Endothelial cell of umbilical vein (primary cell): ENCODE measurements at places on chromosomes 1 and 21.

GRCh38 chr21:43854773-43855633, 10.0 kb upstream of the AGPAT3 start:
- no peak for DNase-seq

DNA sequence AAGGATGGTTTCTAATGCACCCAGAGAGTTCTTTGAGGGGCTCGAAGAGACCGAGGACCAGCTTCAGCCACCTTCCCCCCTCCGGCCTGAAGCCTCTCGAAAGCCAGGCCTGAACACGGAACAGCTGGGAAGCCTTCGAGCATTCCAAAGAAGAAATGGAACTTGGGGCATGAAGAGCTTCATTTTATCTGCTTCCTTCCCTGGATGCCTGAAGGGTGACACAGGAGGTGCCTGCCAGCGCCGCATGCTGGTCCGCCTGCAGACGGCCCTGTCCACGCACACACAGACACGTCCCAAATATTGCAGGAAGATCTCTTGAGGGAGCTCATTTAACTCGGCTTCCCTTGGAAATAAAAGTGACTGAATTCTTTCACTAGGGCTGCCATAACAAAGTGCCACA, 73.7 kb downstream of the TOMM20 start:
- DNase-seq: no peak

GRCh38 chr1:55331351-55331750, 116.2 kb upstream of the USP24 start:
- DNase-seq: no peak

DNA sequence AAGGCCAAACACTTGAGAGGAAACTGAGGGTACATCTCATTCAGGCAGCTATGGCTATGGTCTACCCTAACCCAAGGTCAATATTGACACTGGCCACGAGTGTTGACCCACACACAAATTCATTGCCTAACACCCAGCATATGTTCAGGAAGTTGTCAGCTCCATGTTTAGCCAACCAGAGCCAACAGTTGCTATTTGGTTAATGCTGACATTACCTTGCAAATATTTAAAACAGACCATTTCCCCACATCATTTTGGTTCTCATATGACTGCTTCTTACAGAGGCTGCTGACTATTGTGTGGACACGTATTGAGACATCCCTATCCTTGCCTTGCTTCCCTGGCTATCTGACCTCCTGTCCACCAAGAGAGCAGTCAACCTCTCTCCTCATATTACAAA, 97.3 kb downstream of the LMX1A start:
- DNase-seq: no peak

- no peak for DNase-seq
Observed at GRCh38 chr1:75327395-75327794, 193.2 kb downstream of the LHX8 start.

GRCh38 chr1:98920441-98921110, 84.1 kb downstream of the PLPPR5 start:
- peak; percentile 41 for DNase-seq
